Left renal cortex interstitium (tissue), 4 donors: ENCODE measurements at places on chromosomes 7 and 10. TPM values are rescaled to one million over a fixed set of nuclear protein-coding genes. Genes with fewer than 3 reads are reported as not detected.

- no peak for DNase-seq
These were observed 203.4 kb downstream of the MAD1L1 start for GRCh38 chr7:2029211-2029905.

Gene LRRC4
- polyA plus RNA-seq, result 9.1 TPM

GRCh38 chr7:739455-739982 is 12.4 kb upstream of the PRKAR1B start:
- no peak for DNase-seq

- DNase-seq, result no peak
These were observed 920.1 kb upstream of the LRRN3 start for GRCh38 chr7:110170841-110171240.

DNA sequence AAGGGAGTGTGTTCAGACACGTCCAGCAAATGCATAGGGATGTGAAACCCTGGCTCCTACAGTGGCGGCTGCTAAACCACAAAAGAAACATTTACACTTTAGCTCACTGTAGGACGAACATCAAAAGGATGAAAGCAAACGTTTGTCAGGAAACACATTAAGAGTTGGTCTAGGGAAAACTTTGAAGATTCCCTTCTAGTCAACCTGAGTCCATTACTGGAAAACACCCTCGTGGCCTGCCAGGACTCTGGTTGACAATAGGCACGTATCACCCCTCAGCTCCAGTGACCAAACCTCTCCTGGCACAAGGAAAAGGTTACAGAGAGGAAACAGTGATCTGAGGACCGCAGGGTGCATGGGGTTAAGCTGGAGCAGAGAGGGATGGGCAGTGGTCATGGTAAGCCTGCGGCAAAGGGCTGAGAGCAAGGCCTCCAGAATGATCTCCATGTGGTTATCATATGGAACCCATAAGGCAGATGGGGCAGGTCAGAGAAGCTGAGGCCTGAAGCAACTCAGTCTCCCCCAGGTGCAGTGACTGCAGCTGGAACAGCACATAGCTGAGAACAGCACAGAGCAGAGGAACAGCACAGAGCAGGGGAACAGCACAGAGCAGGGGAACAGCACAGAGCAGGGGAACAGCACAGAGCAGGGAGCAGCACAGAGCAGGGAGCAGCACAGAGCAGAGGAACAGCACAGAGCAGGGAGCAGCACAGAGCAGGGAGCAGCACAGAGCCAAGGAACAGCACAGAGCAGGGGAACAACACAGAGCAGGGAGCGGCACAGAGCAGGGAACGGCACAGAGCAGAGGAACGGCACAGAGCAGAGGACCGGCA is 49.9 kb downstream of the CHST15 start:
- DNase-seq, result no peak

- DNase-seq, result no peak
These were observed 152.0 kb downstream of the RPS24 start for GRCh38 chr10:78185693-78186055.

- no peak for DNase-seq
These were observed 19.8 kb upstream of the FAM133B start for GRCh38 chr7:92609921-92610518.

Gene ASB13
- 22.7 TPM for polyA plus RNA-seq

GRCh38 chr7:24401628-24402593 is 117.9 kb downstream of the NPY start:
- no peak for DNase-seq

Gene RBP4
- polyA plus RNA-seq, result 0.43 TPM

- no peak for DNase-seq
These were observed 40.9 kb downstream of the ELFN1 start for GRCh38 chr7:1710936-1711335.

- no peak for DNase-seq
These were observed 101.1 kb downstream of the TNS3 start for GRCh38 chr7:47480576-47481538.

Gene TUBB8
- 0.95 TPM for polyA plus RNA-seq

GRCh38 chr10:75250934-75251333 is 15.2 kb upstream of the COMTD1 start:
- no peak for DNase-seq

- DNase-seq, result no peak
These were observed 53.2 kb upstream of the TFEC start for GRCh38 chr7:116083796-116084195.

Gene LEP
- polyA plus RNA-seq, result 0.35 TPM

DNA sequence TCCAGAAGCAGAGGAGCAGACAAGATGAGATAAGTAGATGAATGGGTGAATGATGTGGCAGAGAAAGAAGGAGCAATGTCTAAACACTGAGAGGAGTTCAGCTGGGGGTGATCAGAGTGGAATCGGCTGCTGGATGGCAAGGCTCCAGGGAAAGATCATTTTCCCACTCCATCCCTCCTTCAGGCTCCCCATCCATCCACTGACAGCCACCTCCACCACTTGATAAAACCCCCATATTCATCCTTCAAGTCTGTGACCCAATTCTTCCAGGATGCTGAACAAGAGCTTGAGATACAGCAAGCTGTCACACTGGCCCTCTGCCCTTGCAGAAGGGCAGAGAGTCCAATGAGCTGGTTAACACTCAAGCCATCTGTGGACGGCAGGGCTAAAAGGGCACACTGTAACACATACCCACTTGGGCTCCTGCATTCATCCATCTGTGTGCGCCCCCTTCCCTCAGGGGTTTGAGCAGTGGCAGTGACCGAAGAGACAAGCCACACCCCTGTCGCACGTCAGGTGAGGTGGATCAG is 30.8 kb upstream of the CACNB2 start:
- DNase-seq, result no peak

Gene MUC12
- 0.18 TPM for polyA plus RNA-seq

Gene LRGUK
- 2.5 TPM for polyA plus RNA-seq

Gene CALML3
- polyA plus RNA-seq, result not detected

GRCh38 chr10:5782174-5782573 is 31.1 kb downstream of the GDI2 start:
- DNase-seq, result no peak

DNA sequence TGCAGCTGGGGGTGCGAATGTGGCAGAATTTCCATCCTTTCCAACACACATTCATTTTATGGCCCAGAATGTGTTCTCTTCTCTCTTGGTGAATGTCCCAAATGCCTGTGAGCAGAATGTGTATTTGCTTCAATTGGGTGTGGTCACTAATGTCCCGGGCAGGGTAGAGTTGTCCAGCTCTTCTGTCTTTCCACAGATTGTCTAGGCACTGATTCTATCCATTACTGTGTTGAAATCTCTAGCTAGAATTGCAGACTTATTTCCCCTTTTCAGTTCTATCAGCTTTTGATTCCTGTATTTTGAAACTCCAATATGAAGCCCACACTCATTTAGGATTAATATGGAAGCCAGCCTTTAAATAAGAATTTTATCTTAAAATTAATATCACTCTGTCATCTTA is 14.0 kb upstream of the AKR1E2 start:
- DNase-seq, result no peak

DNA sequence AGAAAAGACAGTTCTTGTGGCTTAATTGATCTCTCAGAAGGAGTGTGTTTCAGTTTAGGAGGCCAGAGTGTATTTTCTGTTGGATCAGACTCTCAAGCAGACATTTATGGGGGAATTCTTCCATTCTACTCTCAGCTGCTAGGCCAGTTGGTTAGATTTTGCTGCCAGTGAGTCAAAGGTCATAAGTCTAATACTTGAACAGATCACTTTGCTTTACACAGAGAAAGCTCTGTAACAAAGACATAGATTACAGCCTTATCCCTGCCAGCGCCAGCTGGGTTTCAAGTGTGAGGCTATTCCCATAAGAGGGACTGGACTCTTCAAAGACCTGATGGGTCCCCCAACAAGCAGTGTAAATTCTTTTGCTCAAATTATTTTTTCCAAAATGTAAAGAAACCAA is 145.6 kb upstream of the SEMA3C start:
- DNase-seq, result no peak

Gene FAM25A
- polyA plus RNA-seq, result not detected

DNA sequence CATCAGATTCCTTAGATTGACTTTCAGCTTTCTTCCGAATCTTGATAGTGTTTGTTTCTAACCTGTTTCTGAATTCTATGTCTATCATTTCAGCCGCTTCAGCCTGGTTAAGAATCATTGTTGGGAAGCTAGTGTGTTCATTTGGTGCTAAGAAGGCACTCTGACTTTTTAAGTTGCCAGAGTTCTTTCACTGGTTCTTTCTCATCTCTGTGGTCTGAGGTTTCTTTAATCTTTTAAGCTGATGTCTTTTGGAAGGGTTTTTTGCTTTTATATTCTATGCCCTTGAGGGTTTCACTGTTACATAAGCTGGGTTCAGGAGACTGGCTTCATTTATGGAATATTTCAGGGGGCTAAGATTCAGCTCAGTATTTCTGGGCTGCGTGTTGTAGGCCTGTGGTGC is 104.5 kb upstream of the PRSS58 start:
- DNase-seq, result no peak

DNA sequence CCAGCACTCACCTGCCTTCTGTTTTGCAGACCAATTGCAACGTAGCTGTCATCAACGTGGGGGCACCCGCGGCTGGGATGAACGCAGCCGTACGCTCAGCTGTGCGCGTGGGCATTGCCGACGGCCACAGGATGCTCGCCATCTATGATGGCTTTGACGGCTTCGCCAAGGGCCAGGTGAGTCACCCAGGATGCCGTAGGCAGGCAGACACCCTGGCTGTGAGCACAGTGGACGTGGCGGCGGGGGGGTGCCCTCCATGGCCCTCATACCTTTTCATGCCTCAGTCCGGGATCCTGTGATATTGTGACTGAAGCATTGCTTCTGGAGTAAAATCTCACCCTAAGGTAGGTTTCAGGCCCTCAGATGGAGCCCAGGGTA is 46.0 kb downstream of the PFKP start:
- no peak for DNase-seq

GRCh38 chr7:93937818-93938217 is 16.3 kb downstream of the GNG11 start:
- no peak for DNase-seq

Gene VWC2
- polyA plus RNA-seq, result 1.4 TPM

Gene CTNNA3
- polyA plus RNA-seq, result 2.6 TPM

- no peak for DNase-seq
These were observed 6.2 kb upstream of the OTUD1 start for GRCh38 chr10:23432639-23433038.

- DNase-seq, result no peak
These were observed 72.6 kb upstream of the PCBD1 start for GRCh38 chr10:70960783-70961570.

Gene PMS2
- polyA plus RNA-seq, result 21.5 TPM

Gene SCIN
- polyA plus RNA-seq, result 126 TPM

Gene NUTM2D
- polyA plus RNA-seq, result 10.0 TPM

Gene TAC1
- polyA plus RNA-seq, result 1.1 TPM

Gene TFR2
- polyA plus RNA-seq, result 2.4 TPM

DNA sequence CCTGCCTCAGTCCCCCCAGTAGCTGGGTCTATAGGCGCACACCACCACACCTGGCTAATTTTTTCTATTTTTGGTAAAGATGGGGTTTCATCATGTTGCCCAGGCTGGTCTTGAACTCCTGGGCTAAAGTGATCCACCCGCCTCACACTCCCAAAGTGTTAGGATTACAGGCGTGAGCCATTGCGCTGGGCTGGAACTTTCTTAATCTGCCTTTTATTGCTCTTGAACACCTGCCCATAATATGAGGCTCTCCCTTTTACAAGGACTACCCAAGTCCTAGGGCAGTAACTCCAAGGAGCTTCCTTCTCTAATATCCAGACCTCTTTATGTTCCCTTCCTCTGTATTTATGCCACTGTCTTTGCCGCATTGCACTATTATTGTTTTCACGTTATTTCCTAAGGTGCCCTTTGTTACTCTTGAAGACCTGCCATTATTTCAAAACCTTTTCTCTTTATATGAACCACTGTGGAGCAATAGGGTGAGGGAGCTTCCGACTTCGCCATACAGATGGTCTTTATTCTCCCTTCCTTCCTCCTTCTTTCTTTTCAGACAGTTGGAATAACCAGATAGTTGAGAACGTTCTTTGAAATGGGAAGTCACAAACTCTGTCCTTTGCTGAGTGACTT is 36.3 kb upstream of the TCF7L2 start:
- DNase-seq, result no peak

Gene TMEM196
- not detected for polyA plus RNA-seq

DNA sequence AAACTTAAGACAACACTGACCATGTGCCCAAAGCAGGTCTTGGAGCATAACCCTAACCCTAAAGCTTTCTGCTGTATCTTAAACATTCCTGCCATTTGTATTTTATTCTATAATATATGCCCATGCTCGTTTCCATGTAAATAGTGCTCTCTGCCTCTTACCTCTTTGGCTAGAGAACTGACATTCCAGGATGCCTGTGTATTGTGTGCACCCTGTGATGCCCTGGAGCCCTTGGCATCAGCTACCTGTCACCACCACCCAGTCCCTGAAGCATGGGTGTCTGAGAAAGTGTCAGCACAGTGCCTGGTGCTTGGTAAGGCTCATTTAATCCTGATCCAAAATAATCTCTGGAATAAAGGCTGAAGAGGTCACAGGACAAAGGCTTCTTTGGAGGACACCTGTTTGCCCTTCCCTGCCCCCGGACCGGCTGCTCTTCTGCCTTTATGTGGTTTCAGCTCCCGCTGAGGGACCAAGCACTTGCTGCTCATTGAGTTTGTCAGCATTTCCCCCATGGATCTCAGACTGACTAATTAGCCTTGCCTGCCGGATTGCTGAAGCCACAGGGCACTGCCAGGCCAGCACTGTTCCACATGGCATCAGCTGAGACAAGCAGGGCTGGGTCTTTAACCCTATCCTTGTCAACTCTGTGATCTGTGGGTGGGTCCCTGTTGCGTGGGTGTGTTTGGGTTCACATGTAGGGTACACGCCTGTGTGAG is 139.1 kb upstream of the SORCS3 start:
- no peak for DNase-seq

Gene SPDYE1
- polyA plus RNA-seq, result 1.9 TPM

DNA sequence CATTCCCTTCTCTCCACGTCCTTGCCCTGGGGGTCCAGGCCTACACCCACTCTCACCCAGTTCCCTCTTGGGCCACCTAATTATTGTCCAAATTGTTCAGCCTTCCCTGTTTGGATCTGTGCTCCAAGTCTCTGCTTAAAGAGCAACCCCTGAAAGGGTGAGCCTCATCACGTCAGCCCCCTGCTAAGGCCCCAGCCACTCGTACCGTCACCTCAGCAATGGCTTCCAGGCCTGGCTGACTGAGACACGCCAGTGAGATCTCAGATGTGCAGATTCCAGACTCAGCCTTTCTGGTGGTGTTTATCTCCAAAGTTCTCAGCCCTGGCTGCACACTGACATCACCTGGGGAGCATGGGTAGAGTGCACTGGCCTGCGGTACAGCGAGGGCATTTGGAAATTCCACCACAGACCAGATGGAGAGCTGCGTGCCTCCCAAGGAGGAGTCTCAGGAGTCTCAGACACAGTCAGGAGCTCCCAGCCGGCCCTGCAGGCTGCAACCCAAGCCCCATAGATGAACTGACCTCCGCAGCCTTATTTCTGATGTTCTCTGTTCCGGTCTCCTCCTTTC is 87.5 kb downstream of the PRKAG2 start:
- no peak for DNase-seq
